ENCODE measurements at places on chromosomes 7 and 10. TPM values are rescaled to one million over a fixed set of nuclear protein-coding genes. Genes with fewer than 3 reads are reported as not detected.

The TMEM168 gene
- total RNA-seq, result 11.6 TPM

The UFSP1 gene
- 2.4 TPM for total RNA-seq

The TUBB8 gene
- 0.69 TPM for total RNA-seq

The UTF1 gene
- total RNA-seq, result 0.38 TPM

The RGR gene
- total RNA-seq, result not detected

- no peak for DNase-seq
Measured at GRCh38 chr10:48767373-48768143, 82.9 kb downstream of the WDFY4 start.

DNA sequence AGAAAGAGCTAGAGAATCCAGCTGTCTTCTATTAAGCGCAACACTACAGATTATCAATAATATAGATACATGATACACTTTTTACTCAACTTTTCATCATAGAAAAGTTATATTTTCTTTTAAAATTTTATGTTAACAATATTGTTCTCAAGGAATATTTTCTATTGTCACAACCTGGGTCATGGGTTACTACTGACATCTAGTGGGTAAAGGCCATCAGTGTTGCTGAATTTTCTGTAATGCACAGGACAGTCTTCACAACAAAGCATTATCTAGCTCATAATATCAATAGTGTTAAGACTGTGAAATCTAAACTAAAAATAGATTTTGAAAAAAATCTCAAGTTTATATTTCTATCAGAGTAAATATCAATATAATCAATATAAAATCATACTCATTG lies 209.8 kb downstream of the ZNF33B start:
- DNase-seq, result no peak

GRCh38 chr7:3955751-3956696 lies 655.0 kb downstream of the SDK1 start:
- no peak for DNase-seq

DNA sequence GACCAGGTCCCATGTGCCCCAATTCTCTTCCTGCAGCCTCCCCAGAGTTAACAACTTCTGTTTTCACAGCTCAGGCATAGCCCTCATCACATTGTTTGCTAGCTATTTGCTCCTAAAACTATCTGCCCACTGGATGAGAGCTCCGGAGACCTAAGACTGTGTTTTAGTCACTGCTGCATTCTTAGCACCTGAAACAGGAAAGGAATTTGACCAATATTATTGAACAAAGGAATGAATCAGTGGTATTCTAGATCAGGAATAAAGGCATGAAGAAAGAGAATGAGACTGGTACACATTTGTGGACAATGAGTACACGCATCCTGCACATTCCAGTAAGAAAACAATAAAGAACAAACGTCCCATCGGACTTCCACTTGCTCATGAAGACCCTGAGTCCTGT lies 54.8 kb downstream of the PPP1R17 start:
- no peak for DNase-seq

DNA sequence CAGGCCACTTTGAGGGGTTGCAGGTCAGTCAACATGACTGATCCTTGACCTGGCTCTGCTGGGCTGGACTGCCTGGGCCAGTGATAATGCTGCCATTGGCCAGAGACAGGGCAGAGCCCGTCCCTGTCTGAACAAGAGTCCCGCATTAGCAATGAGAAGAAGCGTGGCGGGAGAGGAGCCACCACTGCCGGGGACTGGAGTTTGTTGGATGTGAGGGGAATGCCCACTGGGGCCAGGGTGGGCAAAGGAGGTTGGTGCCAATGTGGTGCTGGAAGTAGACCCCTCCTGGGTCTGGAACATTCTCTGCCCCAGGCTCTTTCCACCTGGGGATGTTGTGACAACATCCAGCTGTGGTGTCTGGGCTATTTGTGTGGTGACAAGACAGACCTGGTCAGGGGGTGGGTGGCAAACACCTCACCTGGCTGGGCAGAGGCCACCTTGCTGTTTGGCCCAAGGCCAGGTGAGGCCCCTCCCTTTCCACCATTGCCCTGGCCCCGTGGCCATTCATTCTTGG lies 7.6 kb downstream of the SAP25 start:
- DNase-seq, result no peak

- no peak for DNase-seq
Measured at GRCh38 chr7:28558236-28558635, 145.9 kb downstream of the CREB5 start.

DNA sequence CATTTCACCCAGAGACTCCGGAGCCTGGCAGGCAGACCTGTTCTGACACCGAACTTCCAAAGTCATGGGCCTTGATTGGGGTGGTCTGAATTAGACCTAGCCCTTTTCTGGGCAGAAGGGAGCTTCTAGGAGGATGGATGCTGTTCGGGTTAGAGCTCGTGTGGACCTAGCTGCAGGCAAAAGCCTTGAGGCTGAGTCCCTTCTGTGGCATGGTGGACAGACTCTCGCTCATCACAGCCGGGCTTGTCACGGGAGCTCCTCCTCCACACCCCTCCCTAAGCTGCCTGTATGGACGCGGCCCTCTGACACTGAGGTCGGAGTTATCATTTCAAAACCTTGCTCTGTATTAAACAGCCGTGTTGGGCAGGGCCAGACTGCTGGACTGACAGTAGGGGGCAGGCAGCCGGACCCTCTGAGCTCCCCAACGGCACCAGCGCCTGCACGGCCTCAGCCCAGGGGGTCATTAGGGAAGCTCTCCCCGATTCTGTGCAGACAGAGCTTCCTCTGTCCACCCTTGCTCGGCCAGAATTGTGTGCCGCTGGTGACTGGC lies 2.2 kb downstream of the IRF5 start:
- DNase-seq, result no peak

- no peak for DNase-seq
Measured at GRCh38 chr10:89521368-89521767, 14.0 kb downstream of the SLC16A12 start.

GRCh38 chr7:28755255-28755654 lies 202.9 kb downstream of the TRIL start:
- no peak for DNase-seq
